ENCODE measurements at places on chromosomes 3 and 15.

- DNase-seq: peak; percentile 48
These were observed 36.6 kb downstream of the UACA start for GRCh38 chr15:70726753-70727152.

- peak; percentile 76 for DNase-seq
These were observed at the start of gene NT5DC2 for GRCh38 chr3:52533623-52534280. TSS of gene NT5DC2 (minus strand) at chr3:52533857. CDS start at chr3:52533737, 120 bp downstream.

- peak; percentile 54 for DNase-seq
These were observed 61.4 kb upstream of the CD47 start for GRCh38 chr3:108152274-108152673.

DNA sequence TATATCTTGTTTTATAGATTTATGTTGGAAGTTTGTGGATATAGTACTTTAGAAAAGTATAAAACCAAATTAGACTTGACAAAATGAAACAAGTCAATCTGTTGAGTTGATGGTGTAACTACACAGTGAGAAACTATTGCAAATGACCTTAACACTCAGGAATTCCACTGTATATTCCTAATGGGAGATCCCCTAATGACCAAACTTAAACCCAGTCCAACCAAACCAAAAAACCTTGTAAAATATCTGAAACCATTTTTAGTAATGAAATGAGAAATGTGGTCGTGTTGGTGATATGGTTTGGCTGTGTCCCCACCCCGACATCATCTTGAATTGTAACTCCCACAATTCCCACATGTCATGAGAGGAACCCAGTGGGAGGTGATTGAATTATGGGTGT lies 31.9 kb upstream of the ATP13A3 start:
- DNase-seq: no peak

DNA sequence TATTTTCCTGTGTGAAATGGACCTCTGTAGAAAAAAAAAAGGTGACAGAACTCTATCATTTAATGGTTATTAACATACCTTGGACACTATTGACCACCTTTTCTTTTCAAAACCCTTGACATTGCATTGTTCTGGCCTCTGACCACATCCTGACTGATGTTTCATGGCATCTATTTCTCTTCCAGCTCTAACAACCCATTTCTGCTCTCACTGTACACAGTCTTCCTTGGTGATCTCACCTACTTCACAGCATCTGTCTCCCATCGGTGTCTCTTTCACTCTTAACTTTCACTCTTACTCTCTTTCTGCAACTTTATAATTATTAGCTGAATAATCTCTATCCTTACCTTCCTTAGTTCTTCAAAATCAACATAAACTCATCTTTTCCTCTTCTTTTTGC lies 217.4 kb upstream of the CD96 start:
- no peak for DNase-seq

GRCh38 chr3:182969277-182969676 lies 11.1 kb downstream of the DCUN1D1 start:
- no peak for DNase-seq

DNA sequence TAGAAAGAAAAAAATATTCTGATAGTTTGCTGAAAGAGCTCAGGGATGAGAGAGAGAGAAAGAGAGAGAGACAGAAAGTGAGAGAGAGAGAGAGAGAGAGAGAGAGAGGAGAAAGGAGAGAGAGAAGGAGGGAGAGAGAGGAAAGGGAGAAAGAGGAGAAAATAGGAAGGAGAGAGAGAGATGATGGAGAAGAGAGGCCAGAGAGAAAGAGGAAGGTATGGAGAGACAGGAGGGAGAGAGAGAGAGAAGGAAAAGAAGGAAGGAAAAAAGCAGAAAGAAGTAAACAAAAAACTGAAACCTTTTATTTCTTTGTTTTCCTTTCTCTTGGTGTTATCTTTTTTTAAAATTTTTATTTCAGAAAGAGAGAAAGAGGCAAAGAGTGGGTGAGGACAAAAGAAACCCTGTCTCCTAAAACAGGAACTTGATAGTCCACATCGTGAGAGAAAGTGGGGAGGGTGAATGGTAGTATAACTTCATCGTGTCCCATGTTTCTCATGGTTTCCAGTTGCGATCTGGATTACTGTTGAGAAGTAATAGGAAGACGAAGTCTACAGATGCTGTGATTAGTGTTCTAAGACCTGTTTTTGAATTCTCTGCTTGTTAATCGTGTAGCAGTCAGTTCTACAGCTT lies 279.7 kb downstream of the LPP start:
- no peak for DNase-seq

GRCh38 chr3:29937185-29937584 lies 656.3 kb downstream of the RBMS3 start:
- no peak for DNase-seq

GRCh38 chr3:18097989-18098388 lies 327.1 kb downstream of the SATB1 start:
- DNase-seq: no peak

GRCh38 chr3:14371573-14372474 lies 30.6 kb upstream of the SLC6A6 start:
- peak; percentile 50 for DNase-seq

DNA sequence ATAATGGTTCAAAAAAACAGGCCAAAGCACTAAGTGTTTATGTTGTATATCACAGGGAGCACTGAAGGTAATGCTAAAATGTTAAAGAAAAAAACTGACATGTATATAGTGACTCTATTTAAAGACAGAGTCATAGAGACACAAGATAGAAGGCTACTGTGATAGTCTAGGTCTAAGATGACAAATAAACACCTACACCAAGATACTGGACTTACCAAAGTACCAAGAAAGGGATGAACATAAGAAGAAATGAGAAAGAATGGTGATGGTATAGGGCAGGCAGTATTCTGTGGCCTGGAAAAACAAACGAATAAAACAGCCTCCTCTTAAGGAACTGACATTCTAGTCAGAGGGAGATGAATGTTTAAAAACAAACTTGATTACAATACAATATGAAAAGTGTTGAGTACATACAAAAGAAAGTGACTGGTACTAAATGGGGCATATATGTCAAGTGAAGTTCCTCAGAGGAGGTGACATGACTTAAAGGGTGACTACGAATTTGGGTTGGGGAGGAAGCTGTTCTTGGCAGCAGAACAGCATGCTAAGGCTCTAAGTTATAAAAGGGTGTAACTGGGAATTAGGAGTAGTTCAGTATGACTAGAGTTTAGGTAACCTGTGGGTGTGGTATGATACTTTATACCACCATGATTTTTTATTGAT lies 5.9 kb downstream of the ABHD10 start:
- DNase-seq: no peak

DNA sequence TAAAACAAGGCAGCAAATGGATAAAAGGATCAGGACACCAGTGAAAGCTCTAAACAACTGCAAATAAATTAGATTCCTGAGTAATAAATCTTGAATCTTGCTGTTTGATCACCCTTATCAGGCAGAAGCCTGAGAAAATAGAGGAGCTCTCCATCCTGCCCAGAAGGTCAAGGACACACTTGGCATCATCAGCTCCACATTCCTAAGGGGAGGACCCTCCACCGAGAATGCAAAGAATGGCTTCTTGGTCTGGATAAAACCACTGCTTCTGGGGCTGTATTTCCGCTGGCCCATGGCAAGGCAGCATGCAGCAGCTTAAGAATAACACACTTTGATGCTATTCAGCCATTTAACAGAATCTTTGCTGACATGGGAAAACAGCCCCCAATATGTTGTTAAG lies 108.9 kb upstream of the TSC22D2 start:
- DNase-seq: peak; percentile 84

GRCh38 chr3:170907637-170908234 lies 701 bp downstream of the EIF5A2 start:
- peak; percentile 19 for DNase-seq

DNA sequence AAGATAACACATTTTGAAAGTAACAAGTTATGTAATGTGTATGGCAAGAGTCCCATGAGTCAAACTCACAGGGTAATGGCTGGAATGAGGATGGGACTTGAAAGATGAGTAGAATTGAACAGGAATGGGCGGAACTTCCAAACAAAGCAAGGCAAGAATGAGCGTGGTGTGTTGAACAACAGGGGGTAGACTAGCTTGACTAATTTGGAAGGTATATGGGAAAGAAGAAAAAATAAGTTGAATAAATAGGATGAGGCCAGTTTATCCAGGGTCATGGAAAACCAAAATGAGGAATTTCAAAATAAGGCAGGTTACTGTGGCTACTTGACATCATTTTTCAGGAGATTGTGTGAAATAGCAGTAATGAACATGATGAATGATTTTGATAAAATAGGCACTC lies 2.5 kb upstream of the DPH6 start:
- peak; percentile 74 for DNase-seq

- no peak for DNase-seq
These were observed 91.2 kb downstream of the SLC25A26 start for GRCh38 chr3:66312039-66312438.

DNA sequence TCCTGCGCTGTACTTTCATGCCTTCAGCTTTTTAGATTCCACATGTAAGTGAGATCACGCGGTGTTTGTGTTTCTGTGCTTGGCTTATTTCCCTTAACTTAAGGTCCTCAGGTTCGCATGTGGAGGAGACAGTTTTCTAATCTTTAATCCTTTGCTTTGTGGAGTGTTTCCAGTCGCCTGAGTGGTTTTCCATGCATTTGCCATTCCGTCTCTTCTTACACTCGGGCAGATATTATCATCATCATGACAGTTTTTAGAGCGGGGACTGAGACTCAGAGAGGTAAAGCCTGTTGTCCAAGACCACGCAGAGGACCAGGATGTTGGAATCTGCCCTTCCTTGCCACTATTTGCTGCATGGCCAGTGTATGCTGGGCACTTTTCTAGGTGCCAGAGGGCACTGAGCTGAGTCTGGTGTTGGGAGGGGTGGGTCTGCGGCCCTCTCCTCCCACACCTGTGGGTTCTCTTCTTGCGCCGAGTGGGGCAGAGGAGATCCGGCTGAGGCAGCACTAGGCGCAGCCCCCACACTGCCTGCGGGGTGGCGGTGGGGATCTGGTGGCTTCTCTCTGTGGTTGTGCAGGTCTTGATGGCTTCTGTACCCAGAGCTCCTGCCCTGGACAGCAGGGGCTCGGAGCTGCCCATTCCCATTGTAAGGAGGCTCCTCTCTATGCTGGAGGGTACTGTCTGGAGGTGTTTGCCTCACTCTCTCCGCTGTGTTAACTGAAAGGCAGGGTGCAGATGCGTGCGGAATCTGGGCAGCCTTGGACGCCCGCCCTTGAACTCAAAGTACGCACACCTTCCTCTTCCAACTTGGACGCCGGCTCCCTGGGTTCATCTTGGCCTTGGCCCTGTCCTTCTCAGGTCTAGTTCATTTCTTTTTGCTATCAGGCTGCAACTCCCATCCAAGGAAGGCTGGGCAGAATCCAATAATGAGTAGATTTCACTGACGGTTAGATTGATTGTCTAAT lies 156.0 kb upstream of the RGMA start:
- DNase-seq: no peak

DNA sequence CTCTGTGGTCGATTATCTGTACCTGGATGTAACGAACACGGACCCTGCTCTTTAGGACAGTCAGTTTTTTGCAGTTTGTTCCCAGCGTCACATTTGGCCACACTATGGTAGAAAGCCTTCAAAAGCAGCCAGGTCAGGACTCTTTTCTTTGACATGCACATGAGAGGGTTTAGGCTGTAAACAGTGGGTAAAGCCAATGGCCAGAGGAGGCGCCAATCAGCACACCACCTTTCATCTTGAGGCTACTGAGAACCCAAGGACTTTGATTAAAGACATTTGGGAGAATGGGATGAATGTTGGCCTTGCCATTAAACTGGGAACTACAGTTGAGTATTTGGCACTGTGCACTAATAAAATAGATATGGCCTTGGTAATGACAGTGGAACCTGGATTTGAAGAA lies 225.9 kb downstream of the OXSM start:
- peak; percentile 19 for DNase-seq

- DNase-seq: no peak
These were observed 707.7 kb upstream of the EPHA6 start for GRCh38 chr3:96106701-96107100.

DNA sequence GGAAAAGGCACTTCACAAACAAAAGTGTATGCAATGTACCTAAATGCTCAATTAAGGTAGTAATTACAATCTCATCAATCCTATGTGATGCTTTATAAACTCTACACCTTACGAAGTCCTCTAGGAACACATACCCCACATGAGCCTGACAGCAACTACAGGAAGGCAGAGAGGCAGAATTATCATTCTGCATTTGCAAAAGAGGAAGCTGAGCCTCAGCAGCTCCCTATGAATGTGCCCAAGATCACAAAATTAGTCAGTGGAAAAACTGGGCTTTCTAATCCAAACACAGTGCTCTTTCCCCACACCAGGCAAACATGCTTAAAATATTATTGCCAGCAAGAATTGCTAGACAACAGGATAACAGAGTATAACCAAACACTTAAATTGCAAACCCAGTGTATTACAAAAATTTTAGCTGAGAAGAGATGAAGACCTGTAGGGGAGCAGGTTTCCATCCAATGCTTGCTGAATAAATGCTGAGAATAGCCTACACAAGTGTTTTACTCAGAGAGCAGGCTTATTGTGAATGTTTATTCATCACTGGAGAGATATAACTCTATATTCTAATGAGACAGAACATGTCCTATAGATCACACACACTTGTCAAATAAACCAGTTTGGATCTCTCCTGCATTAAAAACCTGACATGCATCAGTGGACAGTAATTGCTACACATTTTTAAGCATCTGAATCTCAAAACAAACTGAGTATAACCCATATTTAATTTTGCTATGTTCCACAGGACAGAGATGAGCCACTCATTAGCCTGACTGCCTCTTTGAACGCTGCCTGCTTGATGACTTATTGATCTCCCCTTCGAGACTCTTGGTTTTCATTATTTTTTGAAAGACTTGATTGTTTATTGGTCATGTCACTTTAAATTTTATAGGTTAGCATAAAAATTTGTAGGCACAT lies 62.2 kb downstream of the PLCH1 start:
- no peak for DNase-seq

DNA sequence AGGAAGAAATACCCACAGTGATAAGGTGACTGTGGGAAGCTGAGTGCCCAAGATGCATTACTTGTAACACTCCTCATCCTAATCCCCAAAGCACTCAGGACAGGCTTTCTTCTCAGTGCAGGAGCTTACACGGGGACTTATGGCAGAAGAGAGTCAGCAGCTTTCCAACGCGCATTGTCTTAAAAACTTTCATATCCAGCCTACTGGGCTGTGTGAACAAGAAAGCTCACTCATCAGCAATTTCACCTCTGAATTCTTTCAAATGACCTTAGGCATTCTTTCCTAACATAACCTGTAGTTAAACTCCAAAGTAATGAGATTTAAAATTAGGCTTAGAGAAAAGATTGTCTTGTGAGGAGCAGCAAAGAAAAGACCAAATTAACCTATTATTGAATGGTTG lies 132.3 kb downstream of the KCNAB1 start:
- DNase-seq: no peak

- DNase-seq: no peak
These were observed 185.0 kb downstream of the OR4M2 start for GRCh38 chr15:22265056-22265945.

DNA sequence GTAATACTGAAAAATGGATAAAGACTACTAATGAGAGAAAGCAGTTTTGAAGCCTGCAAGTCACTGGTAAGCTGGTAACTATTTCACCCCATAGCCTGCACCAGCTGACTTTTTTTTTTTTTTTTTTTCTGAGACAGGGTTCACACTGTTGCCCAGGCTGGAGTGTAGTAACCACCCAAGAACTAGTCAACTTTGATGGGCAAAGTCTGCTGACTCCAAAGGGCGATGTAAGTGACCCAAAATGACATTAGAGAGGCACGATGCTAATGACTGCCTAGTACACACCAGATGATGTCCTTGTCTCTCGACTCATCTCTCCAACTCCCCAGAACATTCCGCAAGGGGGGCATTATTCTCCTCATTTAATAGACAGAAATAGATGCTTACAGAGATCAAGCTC lies 12.9 kb upstream of the TMEM41A start:
- no peak for DNase-seq

Data from mesendoderm (in vitro differentiated cells).